NCI-H446 treated with DMSO at 0.1 percent for 48 hours (cell line): ENCODE measurements at places on chromosomes 11 and 22.
A peak's percentile ranks its signal among the peaks of the same experiment; 100 is the strongest.

DNA sequence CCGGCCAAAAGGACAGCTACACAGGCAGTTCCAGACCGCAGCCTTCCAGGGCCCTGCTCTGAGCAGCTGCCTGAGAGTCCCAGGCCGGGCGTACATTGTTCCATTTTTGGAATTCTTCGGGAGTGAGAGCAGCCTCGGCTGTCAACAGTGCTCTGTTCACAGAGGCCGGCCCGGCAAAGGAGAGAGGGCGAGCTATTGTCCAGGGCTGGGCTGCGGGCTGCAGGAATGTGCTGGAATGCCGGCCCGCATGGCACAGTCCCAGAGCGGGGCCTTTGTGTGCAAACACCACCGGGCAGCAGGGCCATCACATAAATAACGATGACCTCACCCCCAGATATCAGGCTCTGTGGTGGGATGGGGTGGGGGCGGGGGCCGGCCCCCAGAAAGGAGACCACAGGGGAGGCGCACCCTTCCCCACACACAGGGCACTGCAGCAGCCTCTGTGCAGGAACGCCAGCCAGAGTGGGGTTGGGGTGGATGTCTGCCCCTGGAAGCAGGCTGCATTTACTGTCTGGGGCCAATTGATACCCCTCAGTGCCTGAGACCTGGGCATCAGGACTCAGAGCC, 15.8 kb downstream of the LINC01488 start:
- DNase-seq = no peak

GRCh38 chr11:117426297-117426685, 98.6 kb downstream of the CEP164 start:
- peak; percentile 15 for DNase-seq

- no peak for DNase-seq
Measured at GRCh38 chr11:68509066-68509465, 48.5 kb downstream of the PPP6R3 start.

GRCh38 chr11:10476927-10477689, 22.0 kb downstream of the AMPD3 start:
- DNase-seq = no peak

- no peak for DNase-seq
Measured at GRCh38 chr11:45674481-45675190, 9.2 kb upstream of the CHST1 start.

DNA sequence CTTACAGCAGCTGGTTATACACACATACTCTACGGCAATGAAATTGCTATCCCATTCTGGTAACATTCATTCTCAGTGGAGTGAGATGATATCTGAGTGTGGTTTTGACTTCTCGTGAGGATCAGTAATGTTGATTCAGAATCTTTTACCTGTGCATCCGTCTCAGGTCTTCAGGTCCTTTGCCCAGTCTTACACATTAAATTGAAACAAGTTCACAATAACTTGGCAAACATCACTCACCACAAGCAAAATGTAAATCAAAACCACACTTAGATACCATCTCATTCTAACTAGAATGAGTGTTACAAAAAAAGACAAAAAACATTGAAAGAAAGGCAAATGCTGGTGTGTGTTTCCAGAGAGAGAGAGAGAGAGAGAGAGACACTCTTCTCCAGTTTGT, 14.0 kb downstream of the RGL4 start:
- no peak for DNase-seq

DNA sequence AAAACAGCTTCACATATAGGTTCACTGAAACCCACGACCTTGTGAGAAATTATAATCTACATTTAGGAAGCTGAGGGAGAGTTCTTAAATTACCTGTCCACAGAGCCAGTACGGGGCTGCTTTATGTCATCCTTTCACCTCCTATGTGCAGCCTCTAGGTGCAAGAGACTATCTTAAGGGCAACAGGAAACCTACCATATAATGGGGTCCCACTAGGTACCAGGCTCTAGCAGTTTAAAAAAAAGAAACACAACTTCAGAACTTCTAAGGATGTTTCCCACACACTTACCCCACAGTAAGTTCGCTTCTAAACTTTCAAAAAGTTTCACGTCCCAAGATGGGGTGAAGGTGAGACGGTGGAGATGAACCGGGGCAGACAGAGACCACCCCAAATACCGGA, 573 bp downstream of the STK33 start:
- no peak for DNase-seq

GRCh38 chr22:26547426-26547825, 35.2 kb upstream of the TFIP11 start:
- DNase-seq = no peak

- DNase-seq = no peak
Measured at GRCh38 chr11:95676308-95676707, 113.3 kb downstream of the FAM76B start.

DNA sequence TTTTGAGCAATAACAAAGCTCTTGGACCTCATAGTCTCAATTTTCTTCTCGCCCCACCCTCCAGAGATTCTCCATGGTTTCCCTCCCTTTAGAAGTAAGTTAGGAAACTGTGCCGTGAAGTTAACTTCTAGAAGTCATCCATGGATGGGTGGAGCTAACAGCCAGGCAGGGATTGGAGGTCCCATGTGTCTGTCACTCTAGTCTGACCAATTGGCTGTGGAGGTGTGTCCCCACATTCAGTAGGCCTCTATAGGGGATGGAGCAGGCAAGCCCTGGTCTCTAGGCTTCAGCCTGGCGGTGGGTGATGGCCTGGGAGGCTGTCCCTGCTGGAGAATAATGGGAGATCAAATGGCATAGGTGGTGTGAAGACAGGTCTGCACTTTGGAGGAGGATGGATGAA, 50.7 kb downstream of the TP53I11 start:
- peak; percentile 49 for DNase-seq

DNA sequence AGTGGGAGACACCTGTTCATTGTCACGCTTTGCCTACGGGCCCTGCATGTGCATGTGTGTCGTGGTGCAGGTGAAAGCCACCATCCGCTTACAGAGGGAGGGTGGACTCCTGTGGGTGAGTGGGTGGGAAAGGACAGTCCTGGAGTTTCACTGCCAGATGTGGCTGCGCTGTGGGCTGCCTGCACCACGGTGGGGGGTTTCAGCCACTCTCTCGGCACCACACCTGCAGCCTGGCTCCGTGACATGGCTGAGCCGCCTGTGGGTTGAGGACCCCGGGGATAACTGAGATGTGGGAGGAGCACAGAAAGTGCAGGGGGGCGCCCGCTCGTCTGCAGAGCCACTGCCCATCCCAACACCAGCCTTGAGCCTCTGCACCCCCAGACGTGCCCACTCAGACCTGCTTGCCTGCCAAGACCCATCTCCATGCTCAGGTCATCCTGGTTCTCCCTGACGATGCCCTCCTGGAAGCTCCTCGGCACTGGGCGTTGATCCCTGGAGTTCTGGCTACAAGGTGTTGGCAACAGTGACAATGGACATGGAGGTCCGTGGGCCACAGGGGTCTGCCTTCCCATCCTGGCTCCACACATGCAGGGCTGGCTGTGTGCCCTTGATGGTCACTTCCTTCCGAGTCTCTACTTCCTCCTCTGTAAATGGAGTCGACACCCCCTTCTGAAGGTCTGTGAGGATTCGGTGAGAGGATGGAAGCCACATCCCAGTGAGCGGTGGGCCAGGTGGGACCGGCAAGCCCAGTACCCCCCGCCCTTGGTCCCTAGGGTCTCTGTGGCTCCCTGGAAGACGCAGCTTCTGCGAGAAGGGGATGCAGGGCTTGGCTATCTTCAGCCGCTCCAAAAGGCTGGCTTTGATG, 1007.0 kb downstream of the BRD1 start:
- no peak for DNase-seq

- no peak for DNase-seq
Measured at GRCh38 chr22:29762263-29762662, 4.5 kb downstream of the ZMAT5 start.

DNA sequence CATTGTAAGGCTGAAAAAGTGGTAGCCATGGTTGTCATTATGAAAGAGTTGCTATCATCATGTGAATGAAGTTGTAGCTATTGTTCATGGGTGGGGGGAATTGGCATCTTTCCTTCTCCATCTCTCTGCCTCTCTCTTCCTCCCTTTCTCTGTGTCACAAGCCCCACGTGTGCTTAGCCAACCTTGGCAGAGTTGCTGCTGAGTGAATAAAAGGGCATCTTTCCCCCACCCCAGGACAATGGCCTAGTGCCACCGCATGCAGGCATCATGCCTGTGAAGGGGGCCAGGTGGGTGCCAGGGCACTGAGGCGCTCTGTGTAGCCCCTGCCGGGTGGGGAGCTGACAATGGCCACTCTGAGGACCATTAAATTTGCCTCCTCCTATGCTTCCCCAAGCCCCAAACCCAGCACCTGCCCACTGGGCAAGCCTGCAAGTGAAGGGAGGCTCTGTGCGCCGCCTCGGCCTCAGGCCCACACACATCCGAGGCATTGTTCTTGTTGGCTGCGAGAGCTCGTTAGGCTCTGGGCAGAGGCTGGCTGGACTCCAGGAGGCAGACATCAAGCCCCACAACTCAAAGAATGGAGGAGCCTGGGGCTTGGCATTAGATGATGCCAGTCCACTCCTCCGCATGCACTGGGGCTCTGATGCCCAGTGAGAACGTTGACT, 103.9 kb downstream of the SEZ6L start:
- DNase-seq = peak; percentile 73

GRCh38 chr22:20412474-20413216, 18.7 kb downstream of the ZNF74 start:
- DNase-seq = no peak

DNA sequence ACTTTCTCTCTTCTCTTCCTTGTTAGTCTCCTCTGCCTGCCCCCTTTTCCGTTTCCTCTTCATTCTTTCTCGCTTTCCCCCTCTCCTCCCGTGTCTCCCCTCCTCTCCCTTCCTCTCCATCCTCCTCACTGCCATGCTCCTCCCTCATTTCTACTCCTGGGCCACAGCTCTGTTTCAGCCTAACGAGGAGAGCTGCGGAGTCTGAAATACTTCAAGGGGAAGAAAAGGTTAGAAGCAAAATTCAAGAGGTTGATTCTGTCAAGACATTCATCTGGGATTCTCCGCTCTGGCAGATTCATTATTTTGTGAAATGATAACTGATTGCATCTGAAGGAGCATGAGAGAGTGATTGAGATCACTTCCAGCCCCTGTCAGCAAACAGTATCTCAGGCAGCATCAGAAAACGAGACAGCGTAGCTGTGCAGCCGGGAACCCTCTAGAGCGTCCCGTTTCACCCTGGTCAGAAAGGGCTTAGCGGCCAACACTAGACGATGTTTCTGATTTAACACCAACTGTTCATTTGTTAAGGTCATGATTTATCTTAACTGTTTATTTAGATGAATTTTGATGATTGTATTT, 279.3 kb upstream of the B3GAT1 start:
- no peak for DNase-seq

DNA sequence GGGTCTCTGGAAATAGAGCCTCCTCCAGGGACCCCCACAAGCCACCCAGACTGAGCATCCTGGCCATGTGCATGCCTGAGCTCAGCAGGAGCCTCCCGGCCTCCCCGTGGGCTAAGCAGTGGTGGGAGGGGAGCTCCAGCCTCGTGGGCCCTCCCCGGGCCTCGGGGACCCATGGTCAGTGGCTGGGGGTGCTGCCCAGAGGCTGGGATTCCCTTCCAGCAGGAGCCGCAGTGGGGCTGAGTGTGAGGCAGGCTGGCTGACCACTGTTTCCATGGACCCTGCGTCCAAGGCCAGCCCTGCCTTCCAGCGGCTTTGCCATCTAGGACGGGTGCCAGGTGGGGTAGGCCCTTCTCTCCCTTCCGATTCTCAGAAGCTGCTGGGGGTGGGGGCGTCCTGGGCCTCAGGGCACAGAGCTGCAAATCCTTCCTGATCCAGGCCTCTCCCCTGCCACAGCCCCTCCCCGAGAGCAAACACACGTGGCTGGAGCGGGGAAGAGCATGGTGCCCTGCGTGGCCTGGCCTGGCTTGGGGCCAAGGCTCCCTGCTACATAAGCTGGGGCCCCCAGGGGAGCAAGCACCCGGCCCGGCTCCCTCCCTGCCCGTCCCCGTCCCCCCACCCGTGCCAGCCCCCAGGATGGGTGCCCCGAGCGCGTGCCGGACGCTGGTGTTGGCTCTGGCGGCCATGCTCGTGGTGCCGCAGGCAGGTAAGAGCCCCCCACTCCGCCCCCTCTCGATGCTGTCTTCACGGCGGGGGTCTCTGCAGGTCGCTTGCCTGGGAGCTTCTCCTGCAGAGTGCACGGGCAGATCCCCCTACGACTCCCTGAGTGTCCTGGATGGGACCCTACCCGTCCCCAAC, at the start of gene MUC5B:
Gene MUC5B (plus strand): TSS at position 576 of the 855 bp plus-strand sequence. CDS start 58 bp downstream, at position 634.
- DNase-seq = no peak

- peak; percentile 71 for DNase-seq
Measured at GRCh38 chr22:20271114-20271994, 3.2 kb upstream of the RTN4R start.

DNA sequence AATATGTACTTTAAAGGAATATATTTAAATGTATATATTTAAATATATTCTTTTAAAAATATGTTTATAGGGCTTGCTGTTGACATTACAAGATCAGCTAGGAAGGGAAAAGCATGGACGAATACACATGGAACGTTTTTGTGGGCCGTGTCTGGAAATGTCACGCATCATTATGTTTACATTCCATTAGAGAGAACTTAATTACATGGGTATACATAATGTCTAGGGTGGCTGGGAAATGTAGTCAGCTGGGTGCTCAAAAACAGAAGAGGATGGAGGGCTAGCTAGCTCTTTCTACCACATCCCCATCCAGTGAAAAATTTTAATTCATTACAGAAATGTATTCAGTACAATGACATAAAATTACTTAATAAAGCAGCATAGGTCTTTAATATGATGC, 371.2 kb downstream of the DYNC2H1 start:
- DNase-seq = no peak
